H9 (cell line): ENCODE measurements at places on chromosomes 12 and 14. TPM values are rescaled to one million over a fixed set of nuclear protein-coding genes. Genes with fewer than 3 reads are reported as not detected.

Gene KLRG1
- total RNA-seq = 2.1 and 2.5 TPM in 2 replicates

GRCh38 chr14:51185180-51185579, 54.9 kb upstream of the TMX1 start:
- no peak for DNase-seq
- no peaks in the 10 kb centered on the region for H3K36me3 ChIP-seq

- no peak for DNase-seq
- H3K4me1 ChIP-seq = no peaks in the 10 kb centered on the region
- no peak overlapping the region for H3K27ac ChIP-seq
- no peaks in the 10 kb centered on the region for H3K36me3 ChIP-seq
Observed at GRCh38 chr14:69877492-69877891, 1.7 kb upstream of the SMOC1 start.

Gene SLC6A13
- total RNA-seq = not detected in 2 replicates

Gene TAS2R42
- total RNA-seq = not detected in 2 replicates

Gene KRT79
- not detected in 2 replicates for total RNA-seq

DNA sequence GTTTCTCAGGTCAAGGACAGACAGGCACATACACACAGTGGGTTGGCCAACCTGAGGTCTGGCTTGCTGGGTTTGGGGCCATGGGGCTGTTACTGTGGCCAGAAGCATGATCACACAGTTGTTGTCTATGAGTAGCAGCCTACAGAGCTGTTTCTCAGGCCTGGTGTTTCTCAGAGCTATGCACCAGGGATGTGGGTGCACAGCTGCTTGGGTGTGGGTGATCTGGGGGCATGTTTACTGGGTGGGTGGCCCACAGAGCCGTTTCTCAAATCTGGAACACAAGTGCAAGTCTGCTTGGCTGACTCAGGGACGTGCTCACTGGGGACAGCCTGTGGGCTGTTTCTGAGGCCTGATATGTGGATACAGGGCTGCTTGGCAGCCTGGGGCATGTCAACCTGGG, 23.1 kb upstream of the PALS1 start:
- no peaks in the 10 kb centered on the region for H3K27me3 ChIP-seq
- H3K4me3 ChIP-seq = no peak overlapping the region
- H3K27ac ChIP-seq = no peak overlapping the region
- no peaks in the 10 kb centered on the region for H3K36me3 ChIP-seq
- H3K4me1 ChIP-seq = no peaks in the 10 kb centered on the region
- no peak for DNase-seq

Gene PRH1
- total RNA-seq = 14.9 and 15.8 TPM in 2 replicates

DNA sequence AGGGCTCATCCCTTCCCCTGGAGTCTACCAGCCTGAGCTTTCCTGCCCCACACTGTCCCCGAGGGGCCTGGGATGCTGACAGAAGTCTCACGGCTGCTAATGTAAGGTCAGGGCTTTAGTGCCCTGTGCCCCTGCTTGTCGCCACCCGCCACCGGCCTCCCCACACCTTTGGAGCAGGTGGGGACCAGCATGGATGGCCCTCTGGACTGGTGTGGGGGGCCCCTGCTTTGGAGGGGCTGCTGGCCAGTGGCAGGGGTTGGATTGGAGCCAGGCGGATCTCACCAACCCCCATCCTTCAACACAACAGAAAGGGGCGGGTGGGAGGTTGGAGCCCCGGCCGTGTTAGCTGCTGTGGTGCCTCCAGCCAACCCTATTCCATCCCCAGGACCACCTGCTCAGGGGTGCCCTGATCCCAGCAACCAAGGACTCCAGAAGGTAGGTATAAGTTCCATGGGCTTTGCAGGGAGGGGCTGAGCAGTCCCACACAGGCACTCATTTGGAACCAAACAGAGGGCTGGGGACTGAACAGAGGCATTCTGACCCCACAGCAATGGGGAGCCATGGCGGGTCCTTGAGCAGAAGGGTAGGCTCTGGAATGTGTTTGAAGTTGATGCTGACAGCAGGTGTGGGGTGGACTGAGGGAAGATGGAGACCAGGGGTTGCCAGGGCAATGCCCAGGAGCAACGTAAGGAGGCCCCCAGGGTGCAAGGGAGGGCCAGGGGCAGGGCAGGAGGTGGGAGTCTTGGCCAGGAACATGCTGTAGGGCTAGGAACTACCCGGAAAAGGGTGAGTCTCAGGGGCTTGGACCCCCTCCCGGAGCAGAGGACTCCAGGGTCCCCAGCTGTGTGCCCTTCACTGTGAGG, 145.1 kb upstream of the C14orf180 start:
- peak; percentile 12 for DNase-seq
- H3K4me3 ChIP-seq = no peak overlapping the region
- no peaks in the 10 kb centered on the region for H3K4me1 ChIP-seq
- no peaks in the 10 kb centered on the region for H3K27me3 ChIP-seq
- no peaks in the 10 kb centered on the region for H3K36me3 ChIP-seq

GRCh38 chr12:79769860-79770485, 79.2 kb upstream of the PAWR start:
- no peak overlapping the region for H3K27ac ChIP-seq
- DNase-seq = no peak
- H3K36me3 ChIP-seq = no peaks in the 10 kb centered on the region
- H3K4me1 ChIP-seq = no peaks in the 10 kb centered on the region
- H3K27me3 ChIP-seq = no peaks in the 10 kb centered on the region

GRCh38 chr12:113762882-113763816, 203.0 kb downstream of the RBM19 start:
- no peak for DNase-seq
- H3K27me3 ChIP-seq = no peaks in the 10 kb centered on the region
- H3K36me3 ChIP-seq = no peaks in the 10 kb centered on the region
- H3K27ac ChIP-seq = no peak overlapping the region
- H3K4me3 ChIP-seq = no peak overlapping the region
- H3K4me1 ChIP-seq = no peaks in the 10 kb centered on the region

- no peak for DNase-seq
- no peaks in the 10 kb centered on the region for H3K36me3 ChIP-seq
- no peak overlapping the region for H3K4me3 ChIP-seq
- H3K27ac ChIP-seq = no peak overlapping the region
- no peaks in the 10 kb centered on the region for H3K27me3 ChIP-seq
- no peaks in the 10 kb centered on the region; the same call in 1 of the 2 replicates for H3K4me1 ChIP-seq
Observed at GRCh38 chr14:32601906-32602305, 272.8 kb downstream of the AKAP6 start.

GRCh38 chr12:56993346-56993745, 13.0 kb downstream of the ZBTB39 start:
- no peak overlapping the region for H3K27ac ChIP-seq
- no peaks in the 10 kb centered on the region for H3K27me3 ChIP-seq
- H3K36me3 ChIP-seq = peaks cover 12% of the 10 kb centered on the region
- H3K4me1 ChIP-seq = peaks cover 3% of the 10 kb centered on the region; the same call in 1 of the 2 replicates
- peak; percentile 26 for DNase-seq

DNA sequence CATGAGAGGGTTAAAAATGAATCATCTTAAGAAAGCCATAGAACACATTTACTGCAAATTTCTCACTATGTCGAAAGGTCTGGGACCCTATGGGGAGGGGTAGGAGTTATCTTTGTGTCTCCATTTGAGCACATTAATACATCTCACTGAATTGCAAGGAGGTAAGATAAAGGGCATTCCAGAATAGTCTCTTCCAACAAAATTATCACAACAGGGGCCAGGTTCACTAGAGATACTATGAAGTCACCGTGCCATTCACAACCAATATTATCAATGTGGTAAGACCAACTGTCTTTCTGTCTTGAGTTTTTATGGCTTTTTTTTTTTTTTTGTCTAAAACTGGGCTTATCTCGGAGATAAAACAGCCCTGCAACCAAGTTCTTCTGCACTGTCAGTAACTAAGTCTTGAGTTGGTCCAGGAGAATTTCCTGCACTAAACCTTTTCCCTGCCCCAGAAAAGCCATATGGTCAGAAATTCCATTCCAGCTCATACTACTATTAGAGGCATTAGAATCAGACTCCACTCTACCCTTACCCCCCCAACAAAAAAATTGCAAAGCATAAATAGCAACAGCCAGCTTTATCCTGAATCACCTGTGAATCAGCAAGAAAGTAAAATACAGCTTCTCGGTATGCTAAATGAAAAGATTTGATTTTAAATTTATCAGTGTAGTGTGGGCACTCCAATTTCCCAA, 79.7 kb downstream of the PTPRR start:
- H3K27ac ChIP-seq = no peak overlapping the region
- no peaks in the 10 kb centered on the region for H3K4me1 ChIP-seq
- H3K4me3 ChIP-seq = no peak overlapping the region
- H3K36me3 ChIP-seq = no peaks in the 10 kb centered on the region

Gene DDX51
- 37.9 and 38.0 TPM in 2 replicates for total RNA-seq

DNA sequence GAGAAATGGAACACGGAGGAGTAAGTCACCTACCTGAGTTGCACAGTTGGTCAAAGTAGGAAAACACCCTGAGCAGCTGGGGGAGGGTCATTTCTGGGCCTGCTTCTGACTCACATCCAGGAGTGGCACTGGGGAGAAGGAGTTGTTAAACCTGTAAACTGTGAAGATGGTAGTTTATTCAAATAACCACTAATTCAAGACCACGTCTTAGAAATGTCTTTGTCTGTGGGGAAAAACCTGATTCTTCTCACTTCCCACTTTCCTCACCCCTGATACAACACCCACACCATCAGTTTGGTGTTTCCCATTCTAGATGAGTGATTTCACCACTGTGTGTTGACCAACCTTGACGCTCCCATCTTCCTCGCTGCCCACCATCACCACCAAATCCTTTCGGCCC, 207.1 kb downstream of the ANO4 start:
- H3K4me1 ChIP-seq = no peaks in the 10 kb centered on the region
- DNase-seq = no peak
- H3K27ac ChIP-seq = no peak overlapping the region
- no peaks in the 10 kb centered on the region for H3K36me3 ChIP-seq
- no peaks in the 10 kb centered on the region for H3K27me3 ChIP-seq
- no peak overlapping the region for H3K4me3 ChIP-seq

- H3K36me3 ChIP-seq = no peaks in the 10 kb centered on the region
- no peak overlapping the region for H3K27ac ChIP-seq
- H3K27me3 ChIP-seq = no peaks in the 10 kb centered on the region
Observed at GRCh38 chr12:53805067-53805466, 53.3 kb upstream of the CISTR start.

DNA sequence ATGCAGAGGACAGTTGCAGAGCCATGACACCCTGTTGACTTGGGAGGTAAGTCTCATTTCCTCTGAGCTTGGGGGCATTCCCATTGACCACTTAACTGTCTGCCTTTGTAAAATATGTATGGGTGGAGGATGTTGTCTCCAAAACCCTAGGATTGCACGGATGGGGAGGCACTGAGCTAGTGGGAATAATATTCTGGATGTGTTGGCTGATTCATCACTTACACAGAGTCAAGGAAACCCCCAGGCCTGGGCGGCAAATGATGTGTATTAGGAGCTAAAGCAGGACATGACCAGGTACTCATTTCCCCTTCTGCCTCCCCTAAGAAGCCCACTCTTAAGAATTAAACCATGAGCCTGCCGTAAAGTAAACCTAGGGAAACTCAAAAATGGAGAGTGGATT, 319.4 kb downstream of the VRK1 start:
- H3K36me3 ChIP-seq = no peaks in the 10 kb centered on the region
- H3K27ac ChIP-seq = no peak overlapping the region
- no peaks in the 10 kb centered on the region for H3K4me1 ChIP-seq
- H3K27me3 ChIP-seq = no peaks in the 10 kb centered on the region

- no peak overlapping the region for H3K4me3 ChIP-seq
- no peaks in the 10 kb centered on the region for H3K36me3 ChIP-seq
- H3K27me3 ChIP-seq = no peaks in the 10 kb centered on the region
- no peaks in the 10 kb centered on the region for H3K4me1 ChIP-seq
Observed at GRCh38 chr12:60535363-60535762, 939.5 kb downstream of the SLC16A7 start.

Gene CBX5
- 204 and 206 TPM in 2 replicates for total RNA-seq

GRCh38 chr12:77070800-77071449, 5.6 kb upstream of the E2F7 start:
- H3K4me1 ChIP-seq = no peaks in the 10 kb centered on the region
- DNase-seq = no peak
- no peaks in the 10 kb centered on the region for H3K36me3 ChIP-seq
- H3K27me3 ChIP-seq = no peaks in the 10 kb centered on the region
- H3K4me3 ChIP-seq = no peak overlapping the region

Gene DLGAP5
- total RNA-seq = 115 and 118 TPM in 2 replicates

Gene SIX6
- total RNA-seq = not detected in 2 replicates

DNA sequence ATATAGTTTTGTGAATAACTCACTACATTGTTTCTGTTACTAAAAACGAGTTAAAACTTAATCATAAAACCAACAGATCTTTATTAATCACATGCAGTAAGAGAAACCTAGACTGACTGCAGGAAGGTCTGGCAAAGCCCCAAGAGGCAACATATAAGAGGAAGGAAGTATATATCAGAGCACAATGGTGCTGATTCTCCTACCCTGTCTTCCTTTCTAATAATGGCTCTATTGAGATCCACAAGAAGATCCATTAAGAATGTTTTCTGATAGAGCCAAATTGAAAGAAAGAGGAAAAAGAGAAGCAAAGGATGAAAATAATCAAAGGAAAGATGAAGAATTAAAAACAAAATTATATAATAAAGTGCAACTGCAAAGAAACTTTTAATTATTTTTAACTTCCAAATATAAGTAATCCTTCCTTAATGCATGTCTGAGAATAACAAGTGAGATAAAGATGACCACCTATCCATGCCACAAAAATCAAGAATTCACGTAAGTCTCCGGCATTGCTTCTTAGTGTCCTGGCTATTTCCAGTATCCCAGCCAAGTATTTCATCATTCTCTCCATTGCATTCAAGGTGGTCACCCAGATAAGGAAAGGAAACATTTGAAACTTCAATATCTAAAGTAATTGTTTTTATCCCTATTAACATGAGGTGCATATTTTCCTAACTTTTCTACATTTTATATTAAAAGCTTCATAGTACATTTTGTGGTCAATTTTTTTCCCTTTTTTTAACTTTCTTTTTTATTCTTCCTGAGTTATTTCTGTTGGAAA, 62.2 kb downstream of the SOX5 start:
- H3K27ac ChIP-seq = no peak overlapping the region
- no peaks in the 10 kb centered on the region for H3K36me3 ChIP-seq
- H3K27me3 ChIP-seq = no peaks in the 10 kb centered on the region
- H3K4me3 ChIP-seq = no peak overlapping the region

- H3K27me3 ChIP-seq = no peaks in the 10 kb centered on the region
- no peak overlapping the region for H3K4me3 ChIP-seq
- no peak for DNase-seq
- H3K27ac ChIP-seq = no peak overlapping the region
- peaks cover 4% of the 10 kb centered on the region for H3K36me3 ChIP-seq
- H3K4me1 ChIP-seq = no peaks in the 10 kb centered on the region
Observed at GRCh38 chr14:104739026-104739425, 13.9 kb upstream of the SIVA1 start.

DNA sequence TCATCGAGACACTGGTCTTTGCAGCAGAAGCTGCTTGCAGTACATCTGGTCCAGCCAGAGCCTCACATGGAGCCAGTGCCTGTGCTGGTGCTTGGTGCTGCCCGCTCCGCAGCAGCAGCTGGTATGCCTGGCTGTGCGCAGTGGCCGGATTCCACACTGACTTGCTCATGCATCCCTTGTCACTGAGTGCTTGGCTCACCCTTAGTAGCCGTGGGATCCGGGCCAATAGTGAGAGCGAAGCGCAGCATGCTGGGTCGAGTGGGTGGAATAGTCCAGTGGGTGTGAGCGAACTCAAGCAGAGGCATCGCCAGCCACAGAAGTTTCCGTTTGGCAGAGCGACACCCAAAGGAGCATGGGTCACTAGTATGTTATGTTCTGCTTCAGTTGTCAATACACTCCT, 10.1 kb upstream of the FBXO33 start:
- no peak for DNase-seq
- H3K27ac ChIP-seq = no peak overlapping the region
- no peak overlapping the region for H3K4me3 ChIP-seq
- H3K36me3 ChIP-seq = peaks cover 3% of the 10 kb centered on the region

Gene ALDH1L2
- 1.9 and 2.2 TPM in 2 replicates for total RNA-seq

Gene GPRC5D
- not detected in 2 replicates for total RNA-seq

Gene KRT73
- not detected in 2 replicates for total RNA-seq

Gene GSG1
- total RNA-seq = 0.22 and 0.33 TPM in 2 replicates

Gene OR10G3
- total RNA-seq = not detected in 2 replicates
